ENCODE measurements at places on chromosomes 7 and 10.

DNA sequence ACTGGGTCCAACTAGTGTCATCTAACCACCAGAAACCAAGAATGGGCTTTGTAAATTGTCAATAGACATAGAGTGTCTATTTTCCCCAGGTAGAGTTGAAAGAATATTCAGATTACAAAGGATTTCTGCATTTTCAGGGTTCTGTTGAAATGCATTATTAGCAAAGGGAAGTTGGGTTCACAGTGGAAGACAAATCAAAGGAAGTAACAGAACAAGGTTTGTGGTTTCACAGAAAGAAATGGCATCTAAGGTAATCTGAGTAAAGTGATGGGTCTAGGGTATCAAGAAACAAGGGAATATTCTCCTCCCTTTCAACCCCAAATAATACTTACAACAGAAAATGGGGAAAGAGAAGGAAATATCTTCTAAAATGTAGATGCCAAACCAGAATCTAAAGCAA is 25.8 kb downstream of the CEP41 start:
- no peak for DNase-seq

DNA sequence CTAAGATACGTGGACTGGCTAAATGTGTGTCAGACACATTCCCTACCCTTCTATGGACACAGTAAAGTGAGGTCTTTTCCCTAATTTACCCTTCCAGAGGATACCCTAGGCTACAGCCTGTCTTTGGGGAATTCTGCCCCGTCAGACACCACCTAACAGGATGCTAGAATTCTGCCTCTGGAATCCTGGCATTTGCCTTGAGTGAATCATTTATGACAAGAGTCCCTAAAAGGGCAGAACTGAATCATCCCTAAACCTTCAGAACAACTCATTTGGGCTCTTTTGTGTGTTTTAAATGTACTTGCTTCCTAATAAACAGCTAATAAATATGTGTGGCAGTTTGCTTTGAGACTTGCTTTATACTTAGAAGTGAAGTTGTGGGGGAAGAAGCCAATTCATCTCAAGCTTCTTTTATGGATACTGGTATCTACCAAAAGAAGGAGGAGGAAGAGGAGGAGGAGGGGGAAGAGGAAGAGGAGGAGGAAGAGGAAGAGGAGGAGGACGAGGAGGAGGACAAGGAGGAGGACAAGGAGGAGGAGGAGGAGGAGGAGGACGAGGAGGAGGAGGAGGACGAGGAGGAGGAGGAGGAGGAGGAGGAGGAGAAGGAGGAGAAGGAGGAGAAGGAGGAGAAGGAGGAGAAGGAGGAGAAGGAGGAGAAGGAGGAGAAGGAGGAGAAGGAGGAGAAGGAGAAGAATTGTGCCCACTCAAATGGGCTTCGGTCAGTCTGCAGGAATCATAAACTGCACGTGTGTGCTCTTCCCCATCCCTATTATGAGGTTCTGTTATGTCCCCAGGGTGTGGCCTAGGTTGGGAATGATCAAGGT is 27.1 kb downstream of the PARP12 start:
- peak; percentile 24 for DNase-seq

DNA sequence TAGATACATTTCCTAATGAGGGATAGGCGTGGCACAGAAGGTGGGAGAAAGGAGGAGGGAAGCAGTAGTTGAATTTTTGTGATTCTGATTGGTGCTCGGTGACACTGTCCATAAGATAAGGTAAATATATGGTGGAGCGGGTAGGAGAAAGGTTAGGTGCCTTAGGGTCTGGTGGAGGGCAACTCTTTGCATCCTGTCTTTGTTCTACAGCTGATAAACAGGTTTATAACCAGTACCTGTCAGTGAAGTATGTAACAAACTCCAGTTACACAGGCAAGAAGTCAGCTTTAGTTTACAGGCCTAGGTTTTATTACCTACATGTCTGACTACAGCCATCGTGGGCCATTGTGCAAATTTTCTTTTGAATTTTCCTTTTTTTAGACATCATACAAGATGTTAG is 10.9 kb upstream of the FAM180A start:
- no peak for DNase-seq

GRCh38 chr7:30166155-30166840 is 31.5 kb downstream of the MTURN start:
- no peak for DNase-seq

DNA sequence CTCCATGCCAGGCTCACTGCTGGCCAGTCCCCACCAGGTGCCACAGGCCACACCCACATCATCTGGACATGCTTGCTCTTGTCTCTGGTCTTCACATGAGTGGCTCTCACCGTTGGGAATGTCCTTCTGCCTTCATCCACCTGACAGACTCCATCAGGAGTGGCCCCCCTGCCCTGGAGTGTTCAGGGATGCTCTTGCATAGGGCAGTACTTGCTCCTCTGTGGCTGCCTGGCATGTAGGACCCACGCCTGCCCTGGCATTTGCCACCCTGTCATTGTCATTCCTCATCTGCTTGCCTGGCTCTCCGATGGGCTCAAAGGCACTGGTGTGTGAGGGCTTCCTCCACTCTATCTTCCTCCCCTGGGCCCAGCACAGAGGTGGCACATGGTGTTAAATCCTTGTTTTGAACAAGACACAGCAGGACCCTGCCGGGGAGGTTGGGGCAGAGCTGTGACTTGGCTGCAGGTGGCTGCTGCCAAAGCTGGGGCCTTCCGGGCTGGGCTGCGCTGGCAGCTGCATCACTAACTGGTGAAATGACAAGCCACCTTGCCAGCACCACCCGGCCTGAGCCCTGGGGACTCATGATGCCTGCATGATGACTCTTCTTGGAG is 1.8 kb downstream of the SH2D4B start:
- DNase-seq = no peak

GRCh38 chr7:121831801-121832200 is 41.2 kb upstream of the PTPRZ1 start:
- DNase-seq = no peak

DNA sequence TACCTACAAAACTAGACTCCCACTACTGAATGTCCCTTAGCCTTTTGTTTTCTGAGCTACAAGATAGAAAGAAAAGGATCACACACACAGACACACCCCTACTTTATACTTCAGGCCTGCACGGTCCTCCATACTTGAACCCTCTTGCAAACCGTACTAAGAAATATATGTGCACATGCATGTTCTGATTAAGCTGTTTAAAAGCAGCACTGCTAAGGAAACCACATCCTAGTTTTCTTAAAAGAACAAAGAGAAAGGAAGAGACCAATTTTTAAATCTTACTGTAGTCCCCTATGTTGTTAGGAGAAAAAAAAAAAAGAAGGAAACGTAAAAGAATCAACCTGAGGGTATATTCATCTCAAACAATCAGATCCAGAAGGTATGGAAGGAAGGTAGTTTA is 501.2 kb downstream of the PARD3 start:
- DNase-seq = no peak

GRCh38 chr10:71494476-71494875 is 97.8 kb downstream of the CDH23 start:
- DNase-seq = no peak

DNA sequence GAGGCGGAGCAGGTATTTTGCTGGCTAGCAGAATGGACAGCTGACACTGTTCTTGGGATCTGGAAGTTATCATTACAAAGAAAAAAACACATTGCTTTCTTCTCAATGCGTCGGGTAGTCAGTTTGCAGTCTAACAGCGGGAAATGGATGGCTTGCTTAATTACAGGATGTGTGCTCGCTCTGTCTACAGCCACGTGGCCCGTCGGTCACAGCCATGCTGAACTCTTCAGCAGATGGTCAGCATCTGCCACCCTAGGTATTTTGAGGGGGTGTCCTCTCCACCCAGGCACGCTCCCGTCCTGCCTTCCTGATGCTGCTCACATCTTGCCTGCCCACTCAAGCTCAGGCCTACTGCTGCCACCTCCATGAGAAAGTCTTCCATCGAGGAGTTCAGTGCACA is 20.4 kb upstream of the INMT start:
- DNase-seq = no peak

- DNase-seq = no peak
Observed at GRCh38 chr10:131804551-131805295, 96.1 kb upstream of the PPP2R2D start.

- DNase-seq = no peak
Observed at GRCh38 chr10:113802997-113803396, 50.9 kb downstream of the DCLRE1A start.

- no peak for DNase-seq
Observed at GRCh38 chr10:132548869-132549268, 11.3 kb downstream of the INPP5A start.

GRCh38 chr7:97006816-97007582 is 1.6 kb downstream of the DLX6 start:
- DNase-seq = no peak

- no peak for DNase-seq
Observed at GRCh38 chr10:23676296-23676695, 237.4 kb downstream of the OTUD1 start.

DNA sequence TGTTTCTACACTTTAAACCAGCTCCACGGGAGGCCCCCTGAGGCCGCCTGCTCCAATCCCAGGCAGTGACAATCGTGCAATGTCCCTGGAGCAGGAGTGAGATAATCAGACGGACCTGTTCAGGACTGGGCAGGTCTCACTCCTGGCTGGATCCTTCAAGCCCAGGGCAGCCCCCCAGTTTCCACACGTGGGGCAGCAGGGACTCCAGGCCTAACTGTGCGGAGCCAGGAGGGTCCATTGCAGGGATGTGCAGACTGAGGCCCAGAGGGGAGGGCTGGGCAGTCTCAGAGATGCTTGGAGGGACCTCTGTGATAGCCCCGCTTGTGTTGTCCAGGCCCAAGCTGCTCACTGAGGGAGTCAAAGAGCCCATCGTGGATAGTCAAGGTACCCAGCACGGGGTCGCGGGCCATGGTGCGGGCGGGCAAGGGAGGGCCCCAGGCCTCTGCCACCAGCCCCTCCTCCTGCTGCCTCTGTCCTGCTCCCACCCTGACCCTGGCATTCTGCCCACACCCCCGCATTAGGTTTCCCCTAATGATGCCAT is 110.5 kb upstream of the KCTD7 start:
- DNase-seq = no peak

DNA sequence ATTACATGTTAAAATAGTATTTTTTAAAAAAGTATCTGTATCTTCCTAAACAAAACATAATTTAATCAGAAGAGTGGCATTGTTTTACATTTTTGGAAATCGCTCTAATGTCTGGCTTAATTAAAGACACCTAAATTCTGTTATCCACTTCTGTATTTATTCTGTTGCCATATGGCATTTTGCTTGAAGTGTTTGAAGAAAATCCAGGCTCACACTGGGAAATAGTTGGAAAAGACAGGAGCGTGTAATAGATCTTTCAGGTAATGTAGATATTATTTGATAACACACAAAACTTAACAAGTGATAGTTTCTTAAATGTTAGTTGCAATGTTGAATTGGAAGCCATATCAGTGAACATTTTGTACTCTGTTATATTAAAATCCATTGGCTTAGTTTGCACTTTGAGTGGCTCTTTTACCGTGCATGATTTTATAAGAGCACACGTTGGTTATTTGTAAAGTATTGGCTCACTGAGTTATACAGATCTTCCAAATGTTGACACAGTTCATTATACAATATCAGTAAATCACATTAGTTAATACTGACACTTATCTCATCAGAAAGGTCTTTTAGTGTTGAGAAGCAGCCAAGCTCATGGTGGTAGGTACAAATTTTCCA is 128.4 kb upstream of the NPVF start:
- no peak for DNase-seq

DNA sequence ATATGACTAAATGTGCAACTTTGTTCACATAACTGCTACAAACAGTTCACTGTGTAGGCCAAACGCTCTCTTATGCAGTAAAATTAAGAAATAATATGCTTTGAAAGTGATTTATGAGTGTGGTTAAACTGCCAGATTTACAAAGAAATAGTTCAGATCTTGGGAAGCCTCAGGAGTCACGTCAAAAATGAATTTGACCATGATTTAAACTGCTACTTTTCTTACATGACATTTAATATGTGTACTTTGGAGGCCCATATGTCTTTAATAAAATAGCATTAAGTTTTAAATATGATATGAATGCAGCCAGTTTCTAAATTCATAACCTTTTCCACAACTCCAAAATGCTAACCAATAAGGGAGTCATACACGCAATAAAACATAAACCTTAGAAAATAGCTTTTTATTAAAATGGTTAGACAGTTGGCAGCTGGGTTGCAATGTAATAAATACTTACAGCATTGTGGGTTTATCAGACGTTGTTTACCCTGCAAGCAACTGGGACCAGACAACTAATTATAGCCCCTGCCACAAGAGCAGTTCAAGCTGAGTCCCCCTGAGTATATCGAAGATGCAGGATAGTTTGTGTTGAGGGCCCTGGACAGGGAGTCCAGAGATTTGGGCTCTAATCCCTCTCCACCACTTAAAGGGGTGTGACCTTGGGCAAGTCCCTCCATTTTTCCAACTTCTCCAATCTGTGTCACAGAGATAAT is 640.4 kb downstream of the LRMDA start:
- DNase-seq = peak; percentile 86

DNA sequence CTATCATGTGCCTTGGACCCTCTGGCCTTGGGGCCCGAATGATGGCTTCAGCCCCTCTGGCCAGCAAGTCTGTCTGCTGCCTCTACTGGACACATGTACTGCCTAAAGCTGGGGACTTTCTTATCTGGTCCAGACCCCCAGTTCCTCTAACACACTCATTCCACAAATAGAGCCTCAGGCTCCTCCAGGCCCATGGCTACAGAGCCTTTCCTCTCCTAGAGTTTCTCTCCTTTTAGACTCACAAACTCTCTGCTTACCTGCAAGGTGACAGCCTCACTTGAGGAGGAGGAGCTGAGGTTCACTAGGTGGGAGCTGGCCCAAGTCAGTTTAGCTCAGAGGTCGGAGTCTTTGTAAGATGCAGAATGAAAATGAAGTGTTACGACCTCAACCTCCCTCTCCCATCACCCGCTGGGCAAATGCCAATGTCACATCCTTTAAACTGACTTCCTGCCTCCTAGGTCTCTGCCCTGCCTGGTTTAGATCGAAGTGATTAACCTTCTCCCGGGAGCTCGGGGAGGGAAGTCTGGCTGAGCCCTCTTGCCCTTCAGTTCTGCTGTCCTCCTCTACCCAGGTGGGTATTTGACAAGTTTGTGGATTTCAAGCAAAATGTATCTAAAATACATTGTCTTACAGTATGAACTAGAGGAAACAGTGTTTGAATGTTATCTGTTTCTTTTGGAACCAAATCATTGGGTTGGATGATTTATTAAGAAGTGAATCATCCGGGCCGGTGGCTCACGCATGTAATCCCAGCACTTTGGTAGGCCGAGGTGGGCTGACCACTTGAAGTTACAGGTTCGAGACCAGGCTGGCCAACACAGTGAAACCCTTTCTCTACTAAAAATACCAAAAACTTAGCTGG is 71.9 kb upstream of the TNS3 start:
- DNase-seq = no peak
